ENCODE measurements at places on chromosomes 5 and 9. TPM values are rescaled to one million over a fixed set of nuclear protein-coding genes. Genes with fewer than 3 reads are reported as not detected.
A peak's percentile ranks its signal among the peaks of the same experiment; 100 is the strongest.

DNA sequence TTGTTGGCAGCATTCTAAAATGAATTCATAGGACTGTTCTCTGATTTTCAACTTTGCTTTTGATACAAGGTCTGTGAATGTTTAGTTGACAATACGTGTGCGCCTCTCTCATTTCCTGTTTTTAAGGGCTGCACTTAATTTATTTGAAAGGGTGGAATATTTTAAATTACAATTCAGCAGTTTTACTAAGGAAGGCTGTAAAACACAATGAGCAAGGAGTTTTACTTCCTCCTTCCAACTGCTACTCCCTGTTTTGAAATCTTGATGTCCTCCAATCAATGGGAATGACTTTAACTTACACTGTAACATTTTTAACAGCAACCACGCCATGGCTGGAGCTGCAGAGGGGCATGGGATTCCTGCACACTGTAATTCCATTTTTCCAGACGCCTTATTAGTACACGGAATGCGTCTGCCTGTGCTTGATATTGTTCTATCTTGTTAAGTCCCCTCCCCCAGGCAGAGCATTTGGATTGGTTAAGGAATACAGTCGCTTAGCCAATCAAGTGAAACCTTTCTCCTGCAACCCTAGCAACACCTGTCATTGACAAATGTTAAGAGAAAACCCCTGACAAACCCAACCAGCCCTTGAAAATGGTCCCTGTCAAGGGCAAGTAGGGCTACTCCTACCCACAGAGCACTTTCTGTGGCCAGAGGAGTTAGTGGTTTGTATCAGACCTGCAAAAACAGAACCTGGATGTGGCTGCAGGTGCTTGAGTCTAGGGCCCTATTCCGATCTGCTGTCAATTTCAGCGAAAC is 12.5 kb upstream of the ZSWIM6 start:
- peak; percentile 50 for DNase-seq

GRCh38 chr5:16115140-16115539 is 64.5 kb downstream of the MARCHF11 start:
- DNase-seq: no peak

Gene PCDHB12
- 4.1 TPM for total RNA-seq

Gene ROPN1L
- total RNA-seq: not detected

DNA sequence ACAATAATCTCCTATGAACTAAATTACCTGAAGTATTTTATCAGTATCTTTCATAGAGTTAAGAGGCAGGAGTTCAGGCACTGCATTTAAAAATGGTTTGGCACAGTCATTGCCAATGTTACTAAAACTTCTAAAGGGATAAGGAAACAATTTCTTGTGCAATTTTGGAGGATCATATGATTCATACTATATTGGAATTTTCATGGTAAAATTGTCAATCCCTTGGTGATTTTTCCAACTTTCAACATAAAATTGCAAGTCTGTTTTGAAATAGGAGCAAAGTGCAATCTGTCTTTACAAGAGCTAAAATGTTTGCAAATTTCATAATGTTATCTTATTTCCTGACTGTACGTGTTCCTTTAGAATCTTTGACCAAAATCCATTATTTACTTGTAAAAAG is 211.1 kb downstream of the DMRTA1 start:
- DNase-seq: no peak

GRCh38 chr9:135714242-135715055 is 12.5 kb downstream of the KCNT1 start:
- no peak for DNase-seq

DNA sequence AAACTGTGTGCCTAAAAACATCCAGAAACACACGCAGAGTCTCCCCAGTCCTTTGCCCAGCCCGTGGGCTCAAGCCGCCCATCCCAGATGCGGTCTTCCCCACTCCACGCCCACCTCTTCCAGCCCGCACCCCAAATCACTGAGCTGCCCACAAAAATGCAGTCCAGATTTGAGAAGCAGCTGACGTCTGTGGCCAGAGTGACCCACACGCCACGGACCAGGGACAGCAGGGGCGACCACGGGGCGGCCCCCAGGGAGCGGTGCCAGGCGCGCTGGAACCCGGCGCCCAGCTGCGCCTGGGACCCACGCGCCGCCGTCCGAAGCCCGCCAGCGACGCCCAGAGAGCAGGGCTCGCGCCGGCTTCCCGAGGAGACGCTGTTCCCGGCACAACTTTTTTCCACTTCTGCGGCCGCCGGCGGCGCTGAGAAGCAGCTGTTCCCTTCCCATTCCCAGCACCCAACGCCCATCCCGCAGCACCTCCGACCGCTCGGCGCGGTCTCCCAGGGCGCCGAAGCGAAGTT is 674 bp downstream of the LHFPL2 start:
- DNase-seq: peak; percentile 19

Gene HTR1A
- total RNA-seq: not detected

DNA sequence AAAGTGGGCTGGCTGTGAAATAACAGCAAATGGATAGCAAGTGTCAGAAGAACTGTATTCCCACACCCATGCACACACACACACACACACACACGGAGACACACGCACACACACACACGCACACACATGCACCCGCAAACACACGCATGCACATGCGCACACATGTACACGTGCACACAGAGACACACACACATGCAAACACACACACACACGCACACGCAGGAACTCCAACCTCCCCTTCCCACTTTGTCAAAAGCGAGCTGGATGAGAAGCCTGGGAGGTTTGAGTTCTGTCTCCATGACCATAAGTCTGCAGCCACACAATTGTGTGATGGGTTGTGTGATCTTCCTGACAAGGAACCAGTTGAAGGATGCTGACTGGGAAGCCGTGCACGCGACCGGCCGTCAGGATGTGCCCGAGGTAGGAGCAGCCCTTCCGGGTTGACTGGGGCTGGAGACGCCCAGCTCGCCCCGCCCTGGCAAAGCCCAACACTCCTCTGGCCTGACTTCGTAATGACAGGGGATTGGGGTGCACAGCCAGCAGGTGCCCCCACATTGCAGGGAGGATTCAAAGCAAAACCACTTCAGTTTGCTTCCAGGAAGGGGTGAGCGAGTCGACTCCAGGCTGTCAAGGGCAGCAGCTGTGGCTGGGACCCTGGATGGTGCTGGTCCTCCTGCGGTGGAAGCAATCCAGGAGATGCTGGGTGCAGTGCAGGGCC is 29.3 kb upstream of the NKD2 start:
- DNase-seq: no peak

DNA sequence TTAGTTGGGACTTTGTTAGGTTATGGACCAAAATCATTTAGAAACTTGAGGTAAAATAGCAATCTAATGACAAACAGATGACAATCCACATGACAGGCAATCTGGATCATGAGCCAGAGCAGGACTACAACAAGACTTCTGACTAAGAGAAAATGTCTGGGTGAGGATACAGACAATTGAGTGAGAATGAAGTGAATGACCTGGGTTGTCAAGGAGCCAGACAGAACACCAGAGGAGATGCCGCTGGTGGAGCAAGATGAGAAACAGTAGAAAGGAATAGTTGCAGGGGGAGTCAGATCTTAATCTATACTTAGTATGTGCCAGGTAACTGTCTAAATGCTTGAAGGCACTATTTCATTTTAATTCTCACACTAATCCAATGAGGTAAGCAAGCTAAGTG is 277.8 kb downstream of the PRELID2 start:
- DNase-seq: no peak

- no peak for DNase-seq
Measured at GRCh38 chr5:78377056-78377717, 16.8 kb downstream of the SCAMP1 start.

- no peak for DNase-seq
Measured at GRCh38 chr5:139410993-139411828, 7.3 kb upstream of the SPATA24 start.

GRCh38 chr5:71794061-71794695 is 75.1 kb downstream of the CARTPT start:
- DNase-seq: no peak

- DNase-seq: no peak
Measured at GRCh38 chr5:89930591-89931392, 478.8 kb downstream of the CETN3 start.

GRCh38 chr5:93008502-93009207 is 572.4 kb downstream of the NR2F1-AS1 start:
- no peak for DNase-seq
